ENCODE measurements at places on chromosomes 11 and 22.

- DNase-seq, result no peak
These were observed 21.6 kb downstream of the C11orf86 start for GRCh38 chr11:66996609-66997273.

GRCh38 chr11:22244986-22245592 lies 52.2 kb downstream of the ANO5 start:
- peak; percentile 1 for DNase-seq

DNA sequence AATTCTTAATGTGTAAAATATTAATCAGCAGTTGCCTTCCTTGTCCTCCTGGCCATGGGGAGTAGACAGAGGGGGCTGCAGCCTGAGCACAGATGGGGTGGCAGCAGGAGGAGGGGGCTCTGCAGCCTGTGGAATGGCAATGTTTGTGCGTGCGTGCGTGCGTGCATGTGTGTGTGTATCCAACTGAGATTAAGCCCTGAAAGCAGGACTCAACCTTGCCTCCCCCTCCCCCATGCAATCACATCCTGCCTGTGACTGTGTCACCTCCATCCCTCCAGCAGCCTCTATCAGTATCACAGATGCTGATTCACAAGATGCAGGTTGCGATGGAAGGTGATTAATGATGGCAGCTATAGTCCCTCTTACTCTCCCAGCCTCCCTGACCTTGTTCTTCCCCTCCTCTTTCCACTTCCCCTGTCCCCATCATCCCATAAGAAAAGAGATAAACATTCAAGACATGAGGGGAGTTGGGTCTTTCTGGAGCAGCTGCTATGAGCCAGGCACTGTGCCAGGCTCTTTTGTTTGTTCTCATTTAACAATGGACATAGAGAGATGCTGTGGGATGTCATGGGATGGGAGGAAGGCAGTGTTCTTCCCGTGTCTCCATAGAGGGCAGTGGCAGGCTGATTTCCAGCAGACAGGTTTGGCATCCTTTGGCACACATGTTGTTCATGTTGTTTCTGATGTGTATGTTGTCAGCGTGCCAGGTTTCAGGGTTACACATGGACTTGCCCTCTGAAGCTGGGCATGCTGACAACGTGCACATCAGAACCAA lies 43.8 kb upstream of the NECTIN1 start:
- DNase-seq, result no peak

DNA sequence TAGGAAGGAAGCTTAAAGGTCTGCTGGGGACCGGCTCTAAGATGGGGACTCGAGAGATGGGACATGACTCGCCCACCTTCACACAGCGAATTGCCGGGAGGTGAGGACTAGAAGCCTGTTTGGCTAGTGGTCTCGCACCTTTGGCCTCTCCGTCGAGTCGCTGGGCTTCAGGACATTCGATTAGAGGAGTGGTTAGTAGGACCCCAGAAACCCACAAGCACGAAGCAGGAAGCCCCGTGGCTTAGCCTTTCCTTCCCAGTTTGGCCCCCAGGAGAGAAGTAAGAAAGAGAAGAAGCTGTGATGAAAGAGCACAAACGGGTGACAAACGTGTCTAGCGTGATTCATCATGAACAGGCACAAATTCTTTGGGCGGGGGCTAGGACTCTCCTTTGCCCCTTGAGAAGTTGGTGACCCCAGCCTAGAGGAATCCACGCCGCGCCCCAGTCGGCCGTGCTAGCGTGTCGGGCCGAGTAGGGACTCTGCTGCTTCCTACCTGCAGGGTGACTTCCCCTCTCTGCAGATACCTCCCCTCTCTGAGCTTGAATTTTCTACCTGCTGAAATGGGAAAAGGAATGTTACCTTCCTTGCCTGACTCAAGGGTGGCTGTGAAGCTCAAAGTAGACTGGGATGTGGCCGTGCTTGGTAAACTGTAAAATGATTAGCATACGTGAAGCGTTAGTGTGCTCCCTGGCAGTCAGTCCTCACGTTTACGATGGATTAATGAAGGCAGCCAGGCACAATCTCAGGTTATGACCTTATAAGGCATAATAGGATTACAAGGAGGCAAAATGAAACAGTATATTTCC lies 1.1 kb upstream of the ADM start:
- DNase-seq, result no peak

DNA sequence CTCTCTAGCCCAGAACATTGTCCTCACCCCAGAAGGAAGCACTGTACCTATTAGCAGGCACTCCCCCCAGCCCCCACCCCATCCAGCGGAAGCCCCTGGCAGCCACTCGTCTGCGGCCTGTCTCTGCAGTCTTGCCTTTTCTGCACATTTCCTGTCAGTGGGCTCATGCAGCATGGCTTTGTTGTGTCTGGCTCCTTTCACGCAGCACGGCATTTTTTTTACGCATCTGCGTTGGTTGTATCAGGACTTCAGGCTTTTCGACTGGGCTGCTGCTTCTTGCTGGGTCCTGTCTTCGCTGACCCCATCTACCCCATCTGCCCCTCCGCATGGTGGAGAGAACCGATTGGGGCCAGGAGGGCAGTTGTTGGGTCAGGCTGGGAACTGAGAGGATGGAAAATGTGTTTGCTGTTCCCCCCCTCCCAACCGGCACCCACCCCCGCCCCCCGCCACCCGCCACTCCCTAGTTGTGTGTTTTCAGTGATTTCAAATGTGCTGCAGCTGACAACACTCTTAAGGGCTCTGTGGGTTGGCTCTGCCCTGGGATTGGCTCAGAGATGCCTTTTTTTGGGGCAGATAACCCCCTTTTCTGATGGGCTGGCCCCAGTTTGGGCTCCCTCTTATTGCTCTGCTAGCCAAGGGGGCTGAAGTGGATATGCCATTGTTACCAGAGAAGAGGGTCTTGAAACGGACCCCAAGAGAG lies 110.0 kb downstream of the KIAA1671 start:
- DNase-seq, result peak; percentile 37

- DNase-seq, result peak; percentile 44
These were observed 21.7 kb downstream of the KIAA0930 start for GRCh38 chr22:45218976-45219375.

GRCh38 chr11:27388001-27388400 lies 25.0 kb upstream of the CCDC34 start:
- no peak for DNase-seq

DNA sequence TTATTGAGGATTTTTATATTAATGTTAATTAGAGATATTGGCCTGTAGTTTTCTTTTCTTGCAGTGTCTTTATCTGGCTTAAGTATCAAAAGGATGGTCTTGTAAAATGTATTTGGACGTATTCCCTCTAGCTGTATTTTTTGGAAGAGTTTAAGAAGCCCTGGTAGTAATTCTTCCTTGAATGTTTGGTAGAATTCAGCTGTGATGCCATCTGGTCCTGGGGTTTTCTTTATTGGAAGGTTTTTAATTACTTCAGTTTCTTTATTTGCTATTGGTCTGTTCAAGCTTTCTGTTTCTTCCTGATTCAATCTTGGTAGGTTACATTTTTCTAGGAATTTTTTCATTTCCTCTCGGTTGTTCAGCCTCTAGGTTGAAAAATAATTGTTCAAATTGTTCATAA lies 255.0 kb upstream of the TBCEL start:
- no peak for DNase-seq

DNA sequence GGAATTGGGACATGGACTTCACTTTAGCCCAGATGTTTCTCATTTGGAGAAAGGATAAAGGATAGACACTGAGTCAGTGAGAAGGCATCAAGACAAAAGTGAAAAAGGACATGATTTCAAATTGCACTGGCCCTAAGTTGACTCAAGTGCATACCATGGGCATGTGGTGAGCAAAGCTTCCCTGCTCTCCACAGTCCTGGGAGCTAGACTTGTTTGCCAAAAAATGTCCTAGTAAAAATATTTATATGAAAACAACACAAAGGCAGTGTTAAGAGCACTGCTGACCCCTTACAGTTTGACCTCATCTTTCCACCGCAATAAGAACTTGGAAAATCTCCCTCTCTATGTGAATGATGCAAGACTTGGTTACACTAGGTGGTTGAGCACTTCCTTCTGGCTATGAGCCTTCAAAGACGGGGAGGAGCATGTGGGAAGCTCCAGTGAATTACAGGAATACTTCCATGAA lies 46.5 kb upstream of the FIBIN start:
- no peak for DNase-seq

GRCh38 chr22:50157709-50158375 lies 12.7 kb upstream of the PANX2 start:
- no peak for DNase-seq

GRCh38 chr11:33984682-33985389 lies 66.7 kb upstream of the CAPRIN1 start:
- no peak for DNase-seq

DNA sequence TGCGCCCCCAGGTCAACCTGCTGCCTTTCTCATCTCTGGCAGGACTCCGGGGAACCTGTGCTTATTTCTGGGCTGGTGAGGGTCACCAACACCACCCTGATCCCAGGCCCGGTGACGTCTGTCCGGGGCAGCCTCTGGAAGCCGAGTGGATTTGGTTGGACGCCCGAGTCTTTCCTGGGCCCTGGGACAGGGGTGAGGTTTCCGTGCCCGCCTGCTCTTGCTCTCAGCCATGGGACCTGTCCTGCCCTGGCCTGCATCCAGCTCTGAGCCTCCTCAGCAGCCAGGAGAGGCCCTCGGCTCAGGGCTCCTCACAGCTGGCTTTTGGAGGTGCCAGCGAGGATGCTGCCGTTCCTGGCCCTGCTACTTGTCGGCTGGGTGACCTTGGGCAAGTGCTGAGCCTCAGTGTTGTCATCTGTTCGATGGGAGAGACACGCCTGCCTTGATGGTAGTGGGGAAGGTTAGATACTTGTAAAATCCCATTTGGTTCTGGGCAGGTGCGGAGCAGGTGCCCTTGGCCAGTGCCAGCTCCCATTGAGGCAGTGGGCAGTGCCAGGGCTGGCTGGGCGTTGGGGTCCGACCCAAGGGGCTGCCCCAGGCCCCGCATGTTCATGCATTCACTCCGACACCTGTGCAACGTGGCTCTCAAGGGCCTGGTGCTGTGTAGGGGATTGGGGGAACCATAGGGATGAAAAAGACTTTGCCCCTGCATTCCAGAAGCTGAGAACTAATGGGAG lies 58.9 kb upstream of the THY1 start:
- no peak for DNase-seq

DNA sequence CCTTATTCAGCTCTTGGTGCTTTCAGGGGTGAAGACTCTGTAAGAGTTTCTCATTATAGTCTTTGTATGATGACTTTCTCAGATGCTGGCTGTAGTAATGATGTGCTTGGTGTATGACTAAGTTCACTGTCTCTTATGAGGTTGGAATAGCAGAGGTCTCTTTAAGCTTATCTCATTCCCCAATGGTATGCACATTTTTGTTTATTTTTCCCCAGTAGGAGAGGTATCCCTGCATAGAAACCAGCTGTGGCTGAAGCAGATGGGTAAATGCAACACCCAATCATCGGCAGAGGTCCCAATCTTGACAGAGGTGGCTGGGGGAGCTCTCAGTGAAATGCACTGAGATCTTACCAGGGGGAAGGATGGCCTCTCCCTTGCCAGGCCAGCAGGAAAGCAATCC lies 34.6 kb downstream of the BBOX1 start:
- no peak for DNase-seq
